ENCODE measurements at places on chromosomes 12 and 14.

GRCh38 chr12:53044052-53044581, 5.7 kb upstream of the TNS2 start:
- DNase-seq = no peak

DNA sequence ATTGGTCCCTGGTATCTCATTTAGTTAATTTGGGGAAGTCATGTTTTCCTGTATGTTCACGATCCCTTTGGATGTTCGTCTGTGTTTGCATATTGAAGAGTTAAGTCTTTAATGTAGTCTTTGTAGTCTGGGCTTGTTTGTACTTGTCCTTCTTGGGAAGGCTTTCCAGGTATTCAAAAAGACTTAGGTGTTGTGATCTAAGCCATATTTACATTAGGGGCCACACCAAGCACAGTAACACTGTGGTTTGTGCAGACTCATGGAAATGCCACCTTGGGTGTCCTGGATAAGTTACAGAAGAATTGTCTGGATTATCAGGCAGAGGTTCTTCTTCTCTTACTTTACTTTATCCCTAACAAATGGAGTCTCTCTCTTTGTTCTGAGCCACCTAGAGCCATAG, 380.3 kb downstream of the CCER1 start:
- no peak for DNase-seq

GRCh38 chr12:84723988-84724387, 188.6 kb downstream of the SLC6A15 start:
- no peak for DNase-seq

- no peak for DNase-seq
Observed at GRCh38 chr14:98959410-98959809, 312.6 kb downstream of the BCL11B start.

- peak; percentile 75 for DNase-seq
Observed at GRCh38 chr12:116142936-116143898, 134.3 kb downstream of the MED13L start.

- no peak for DNase-seq
Observed at GRCh38 chr12:127516467-127516866, 750.5 kb upstream of the TMEM132C start.

DNA sequence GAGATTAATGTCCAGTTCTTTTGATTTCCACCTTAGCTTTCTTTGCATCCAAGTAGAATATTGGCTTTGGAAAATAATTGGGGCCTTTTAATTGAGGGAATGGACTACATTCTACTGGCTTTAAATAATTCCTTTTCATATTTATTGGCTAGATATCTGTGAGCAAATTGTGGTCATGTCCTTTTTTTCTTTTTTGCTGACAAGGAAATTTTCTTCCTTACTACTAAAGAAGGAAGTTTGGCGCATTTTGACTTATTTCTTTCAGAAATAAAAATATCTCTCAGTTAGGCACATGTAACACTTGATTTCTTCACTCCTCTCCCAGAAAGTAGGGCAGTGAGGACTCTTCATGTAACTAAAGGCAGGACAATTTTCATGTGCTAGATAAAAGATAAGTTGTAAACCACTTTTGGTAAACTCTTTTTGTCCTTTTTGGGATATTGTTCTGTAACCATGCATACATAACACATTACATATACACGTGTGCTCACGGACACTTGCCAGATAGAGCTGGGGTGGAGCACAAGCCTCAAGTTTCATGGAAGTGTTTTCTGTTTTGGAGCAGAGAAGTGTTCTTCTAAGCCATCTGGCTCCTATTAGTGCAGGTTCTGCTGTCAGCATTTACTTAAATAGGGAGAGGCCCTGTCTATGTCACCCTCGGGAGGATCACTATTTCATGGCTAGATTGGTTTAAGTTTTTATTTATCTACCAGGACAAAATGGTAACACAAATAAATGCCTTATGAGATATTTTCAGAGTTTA, 85.1 kb upstream of the LRIG3 start:
- no peak for DNase-seq

GRCh38 chr12:59484575-59484974, 111.3 kb upstream of the SLC16A7 start:
- DNase-seq = no peak

DNA sequence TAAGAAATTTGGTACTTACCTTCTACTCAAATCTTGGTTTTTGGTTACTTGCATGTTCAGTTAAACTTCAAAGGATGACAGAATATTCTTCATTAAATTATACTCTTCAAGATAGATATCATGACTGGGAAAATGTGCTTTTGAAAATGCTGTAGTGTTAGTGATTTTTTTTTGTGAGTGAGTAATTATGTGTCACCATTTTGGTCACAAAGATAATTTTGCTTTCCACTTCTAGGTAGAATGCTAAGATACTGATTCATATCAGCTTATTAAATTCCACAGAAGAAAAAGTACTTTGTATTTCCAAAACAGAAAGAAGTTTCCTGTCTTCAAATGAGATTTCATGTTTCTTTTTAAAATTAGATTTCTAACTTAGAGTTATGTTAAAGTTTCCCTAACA, 61.2 kb downstream of the ATXN7L3B start:
- DNase-seq = no peak

DNA sequence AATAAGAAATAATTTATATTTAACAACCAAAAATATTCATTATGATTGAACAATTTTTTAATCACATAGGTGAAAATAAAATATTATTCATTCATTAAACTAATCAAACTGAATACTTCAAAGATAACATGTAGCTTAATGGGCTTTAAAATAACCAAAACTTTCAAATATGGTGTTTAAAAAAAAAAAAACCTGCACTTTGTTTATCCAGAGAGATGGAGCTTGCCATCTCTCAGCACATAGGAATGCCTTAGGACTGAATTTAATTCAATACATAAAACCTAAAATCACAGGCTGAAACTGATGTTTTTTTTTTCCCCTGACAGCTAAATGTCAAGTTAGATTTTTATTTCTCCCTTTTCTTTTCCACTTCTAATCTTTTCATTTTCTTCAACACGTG, 14.4 kb upstream of the CCER1 start:
- no peak for DNase-seq

GRCh38 chr14:74637178-74637550, 25.1 kb upstream of the LTBP2 start:
- DNase-seq = no peak

DNA sequence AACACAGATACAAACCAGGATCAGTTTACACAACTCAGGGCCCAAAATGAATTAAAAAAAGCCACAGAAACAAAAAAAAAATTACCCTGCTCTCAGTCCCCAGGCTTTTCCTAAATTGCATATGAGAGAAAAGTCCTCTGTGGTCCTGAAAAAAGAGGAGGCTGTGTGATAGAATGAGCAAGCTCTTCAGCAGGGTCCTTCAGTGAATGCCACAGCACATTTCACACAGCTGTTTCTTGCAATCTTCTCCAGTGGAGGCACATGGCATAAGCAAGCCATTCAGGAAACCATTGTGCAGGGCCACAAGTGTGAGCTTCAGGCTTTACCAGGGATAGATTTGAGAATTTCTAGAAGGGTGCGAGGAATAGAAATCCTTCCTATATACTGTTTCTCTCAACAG, 168.5 kb downstream of the PPM1H start:
- DNase-seq = no peak

DNA sequence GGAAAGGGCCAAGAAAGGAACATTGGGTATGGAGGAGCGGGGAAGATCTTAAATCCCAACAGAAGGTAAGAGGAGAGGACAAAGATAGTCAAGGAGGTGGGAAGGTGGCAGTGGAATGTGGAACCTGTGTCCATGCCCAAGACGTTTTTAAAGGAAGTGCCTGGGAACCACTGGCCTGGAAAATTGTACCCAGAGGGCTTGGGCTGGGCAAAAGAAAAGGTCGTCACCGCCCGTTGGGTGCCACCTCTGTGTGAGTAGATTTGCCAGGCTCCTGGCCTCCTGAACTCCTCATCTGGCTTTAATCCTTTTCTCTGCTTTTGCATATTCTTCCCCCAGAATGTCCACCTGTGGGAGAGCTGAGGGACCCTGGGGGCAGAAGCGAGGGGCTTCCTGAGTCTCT, 32.6 kb downstream of the JDP2 start:
- DNase-seq = no peak

- no peak for DNase-seq
Observed at GRCh38 chr12:30928356-30929244, 2.1 kb downstream of the TSPAN11 start.

GRCh38 chr14:100825713-100826331, at the start of gene MEG3:
Gene MEG3, plus strand, starts transcription at chr14:100826118.
- DNase-seq = no peak

DNA sequence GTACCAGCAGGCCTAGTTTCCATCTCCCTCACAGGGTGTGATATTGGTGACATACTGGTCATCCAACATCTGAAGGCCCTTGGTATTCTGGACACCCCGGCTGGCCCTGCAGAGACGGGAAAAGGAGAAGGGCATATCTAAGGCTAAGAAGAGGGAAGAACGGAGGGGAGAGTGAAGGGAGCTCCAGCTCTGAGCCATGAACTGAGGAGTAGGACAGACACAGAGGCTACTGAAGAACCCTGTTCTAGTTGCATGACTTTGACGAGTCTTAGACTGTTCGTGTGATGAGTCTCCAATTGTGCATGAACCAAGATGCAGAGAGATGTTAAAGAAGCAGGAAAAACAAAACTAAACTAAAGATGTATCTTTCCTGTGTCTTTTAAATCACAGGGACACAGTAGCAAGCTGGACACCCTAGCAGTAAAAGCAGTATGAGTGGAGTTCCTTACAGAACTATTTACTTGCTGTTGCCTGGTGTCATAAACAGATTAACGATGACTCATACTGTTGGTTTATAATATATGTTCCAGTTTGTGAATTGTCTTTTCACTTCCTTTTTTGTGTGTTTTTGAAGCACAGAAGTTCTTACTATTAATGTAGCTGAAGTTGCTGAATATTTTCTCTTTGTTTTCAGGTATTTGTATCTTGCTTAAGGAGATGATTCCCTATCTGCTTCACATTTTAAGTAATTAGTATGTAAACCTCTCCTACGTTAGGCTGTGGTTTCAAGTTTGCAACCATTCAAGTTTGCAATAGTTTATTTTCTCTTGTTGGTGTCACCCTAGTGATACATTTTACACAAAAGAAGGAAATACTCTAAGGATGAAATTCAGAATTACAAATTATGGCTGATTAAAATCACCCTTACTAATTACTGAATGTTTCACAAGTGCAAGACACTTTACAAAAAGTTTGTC, 15.7 kb downstream of the FAR2 start:
- DNase-seq = peak; percentile 91

- DNase-seq = no peak
Observed at GRCh38 chr12:116336542-116337065, 59.1 kb upstream of the MED13L start.

GRCh38 chr14:79275292-79275655, 936.0 kb downstream of the DIO2 start:
- no peak for DNase-seq

DNA sequence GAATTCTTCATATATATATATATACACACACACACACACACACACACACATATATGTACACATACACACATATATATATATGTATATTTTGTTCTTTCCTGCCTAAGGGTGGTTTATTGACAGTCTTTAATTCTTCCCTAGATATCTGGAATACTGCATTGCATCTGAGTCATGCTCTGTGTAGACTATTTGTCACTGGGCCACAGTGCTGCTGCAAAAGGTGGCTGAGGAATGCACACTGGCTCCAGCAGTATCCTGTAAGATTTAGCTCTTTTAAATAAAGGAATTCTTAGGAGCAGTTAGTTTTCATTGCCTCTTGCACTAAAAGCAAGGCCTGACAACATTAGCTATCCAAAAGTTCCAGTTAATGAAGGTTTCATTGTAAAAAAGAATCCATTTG, 200.9 kb downstream of the APAF1 start:
- DNase-seq = no peak

GRCh38 chr12:41531147-41531829, 343.2 kb downstream of the PDZRN4 start:
- DNase-seq = no peak

- no peak for DNase-seq
Observed at GRCh38 chr14:24695265-24696241, 61.6 kb upstream of the GZMB start.

- DNase-seq = no peak
Observed at GRCh38 chr14:37142835-37143401, 29.5 kb downstream of the SLC25A21 start.

DNA sequence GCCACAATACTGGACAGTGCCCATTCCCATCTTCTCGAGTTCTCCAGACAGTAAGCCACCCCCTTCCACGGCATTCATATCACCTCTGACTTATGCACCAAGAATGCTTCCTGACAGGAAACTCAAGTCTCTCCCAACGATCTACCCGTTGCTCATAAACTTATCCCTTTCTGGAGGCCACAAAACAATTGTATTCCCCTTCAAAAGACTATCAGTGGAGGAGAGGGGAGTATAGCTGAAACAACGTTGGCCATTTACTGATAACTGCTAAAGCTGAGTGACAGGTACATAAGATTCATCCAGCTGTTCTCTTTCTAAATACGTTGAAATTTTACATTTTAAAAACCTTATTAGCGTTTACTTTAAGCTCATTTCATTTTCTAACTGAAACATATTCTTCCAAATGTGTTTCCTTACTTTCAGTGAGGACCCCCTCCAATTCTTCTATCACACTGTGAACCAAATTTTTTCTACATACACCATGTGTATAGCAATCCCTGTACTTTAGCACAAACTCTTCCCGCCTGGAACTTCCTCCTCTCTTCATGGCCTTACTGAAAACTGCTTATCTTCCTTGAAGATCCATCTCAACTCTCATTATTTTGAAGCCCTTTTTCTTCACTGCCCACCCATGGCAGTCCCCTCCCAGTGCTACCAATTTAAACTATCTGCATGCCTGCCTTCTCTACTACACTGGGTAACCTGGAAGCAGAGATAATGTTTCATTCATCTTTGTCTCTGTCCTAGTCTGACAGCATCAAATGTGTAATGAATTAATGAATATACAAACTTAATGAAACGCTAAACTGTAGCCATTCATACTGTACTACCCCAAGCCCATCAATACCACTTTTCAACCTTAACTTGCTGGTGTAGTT, 28.8 kb downstream of the ATXN2 start:
- no peak for DNase-seq

DNA sequence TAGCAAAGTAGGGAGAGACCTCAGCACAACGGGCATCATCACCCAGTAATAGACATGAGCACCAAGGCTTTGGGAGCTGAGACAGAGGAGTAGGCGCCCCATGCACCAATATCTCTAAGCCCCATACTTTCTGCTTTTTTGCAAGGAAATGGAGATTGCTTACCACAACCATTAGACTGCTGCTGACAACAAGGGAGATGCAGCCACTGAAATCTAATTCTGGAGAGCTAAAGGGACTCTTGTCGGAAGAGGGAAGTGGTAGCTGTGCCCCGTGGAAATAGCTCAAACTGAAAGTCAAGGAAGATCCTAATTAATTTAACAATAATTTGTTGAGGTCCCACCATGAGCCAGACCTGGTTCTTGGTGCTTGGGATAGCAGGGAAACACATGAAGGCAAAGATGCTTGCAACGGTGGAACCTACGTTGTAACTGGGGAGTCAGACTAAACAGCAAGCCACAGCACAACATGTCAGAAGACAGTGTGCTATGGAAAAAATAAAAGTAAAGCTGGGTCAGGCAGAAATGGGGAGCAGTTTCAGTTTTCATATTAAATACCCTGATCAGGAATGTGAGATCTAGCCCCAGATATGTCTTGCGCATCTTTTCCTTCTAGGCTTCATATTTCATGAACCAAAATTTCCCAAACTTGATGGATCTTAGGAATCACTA, 1131.0 kb downstream of the BCL11B start:
- no peak for DNase-seq
